SJSA1 (cell line): ENCODE measurements at places on chromosomes 2 and 18. TPM values are rescaled to one million over a fixed set of nuclear protein-coding genes. Genes with fewer than 3 reads are reported as not detected.

SERPINB10 gene
- 1.7 TPM in 1 of 2 replicates, not detected in the other for total RNA-seq

ZNF892 gene
- 1.9 TPM in 2 replicates for total RNA-seq

POTEI gene
- total RNA-seq: not detected in 2 replicates

SLC39A10 gene
- 9.9 and 16.0 TPM in 2 replicates for total RNA-seq

- no peak overlapping the region for H3K4me3 ChIP-seq
- DNase-seq: peak; percentile 65
- H3K27me3 ChIP-seq: no peaks in the 10 kb centered on the region
- peak overlapping the region; percentile 9; the same call in 1 of the 2 replicates for H3K27ac ChIP-seq
These were observed 22.2 kb downstream of the METAP1D start for GRCh38 chr2:172021955-172022354.

DNA sequence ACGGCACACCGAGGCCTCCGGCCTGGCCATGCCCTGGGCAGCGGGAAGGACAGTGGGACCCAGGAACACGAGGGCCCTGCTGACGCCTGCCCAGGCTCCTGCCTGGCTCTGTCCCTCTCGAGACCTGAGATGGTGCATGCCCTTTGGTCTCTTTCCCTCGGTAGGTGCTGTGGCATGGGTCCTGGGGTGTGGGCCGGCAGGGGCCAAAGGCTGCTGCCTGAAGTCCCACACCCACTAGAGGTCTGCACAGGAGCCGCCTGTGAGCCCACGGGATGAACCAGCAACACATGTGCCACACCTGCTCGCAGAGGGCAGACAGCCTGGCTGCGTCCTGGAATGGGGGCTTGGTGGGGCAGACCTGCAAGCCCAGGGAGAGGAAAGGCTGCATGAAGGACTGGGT lies 73.3 kb downstream of the NDUFA10 start:
- H3K4me1 ChIP-seq: no peaks in the 10 kb centered on the region
- H3K4me3 ChIP-seq: no peak overlapping the region

DNA sequence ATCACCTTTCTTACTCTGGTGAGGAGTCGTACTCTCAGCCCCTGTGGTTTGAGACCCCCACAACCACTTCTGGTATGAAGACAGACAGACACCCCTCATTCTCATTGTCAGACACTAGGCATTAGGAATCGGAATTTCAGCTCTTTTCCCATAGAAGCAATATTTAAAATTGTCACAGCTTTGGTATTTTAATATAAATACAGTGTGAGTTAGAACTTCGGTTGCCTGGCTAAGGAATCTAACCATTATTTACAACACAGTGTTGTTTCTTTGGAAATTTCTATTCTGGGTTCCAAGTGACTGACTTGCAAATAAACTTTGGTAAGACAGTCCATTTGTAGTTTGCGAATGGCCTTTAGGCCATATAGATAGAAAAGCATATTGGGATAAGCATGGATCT lies 318.1 kb downstream of the PARD3B start:
- peak; percentile 76 for DNase-seq
- H3K4me1 ChIP-seq: peaks cover 20% of the 10 kb centered on the region
- no peaks in the 10 kb centered on the region for H3K36me3 ChIP-seq
- peak overlapping the region; percentile 80 for H3K27ac ChIP-seq
- no peak overlapping the region for H3K4me3 ChIP-seq
- H3K27me3 ChIP-seq: no peaks in the 10 kb centered on the region

DLX2 gene
- total RNA-seq: 0.92 TPM in 1 of 2 replicates, not detected in the other

- no peak overlapping the region for H3K4me3 ChIP-seq
- H3K4me1 ChIP-seq: peaks cover 18% of the 10 kb centered on the region
- no peaks in the 10 kb centered on the region for H3K27me3 ChIP-seq
- DNase-seq: no peak
These were observed 41.8 kb downstream of the UBXN4 start for GRCh38 chr2:135783439-135783838.

GRCh38 chr2:73339201-73339600 lies 45.9 kb upstream of the EGR4 start:
- no peaks in the 10 kb centered on the region for H3K4me1 ChIP-seq
- no peaks in the 10 kb centered on the region for H3K36me3 ChIP-seq

GRCh38 chr18:38902796-38903195 lies 1337.2 kb upstream of the CELF4 start:
- H3K4me1 ChIP-seq: no peaks in the 10 kb centered on the region
- no peak overlapping the region for H3K27ac ChIP-seq
- no peaks in the 10 kb centered on the region for H3K36me3 ChIP-seq
- DNase-seq: no peak

CAPN14 gene
- 0.41 TPM in 1 of 2 replicates, not detected in the other for total RNA-seq

- peak; percentile 57 for DNase-seq
- H3K4me3 ChIP-seq: no peak overlapping the region
- peaks cover under 1% of the 10 kb centered on the region; the same call in 1 of the 2 replicates for H3K4me1 ChIP-seq
- H3K27ac ChIP-seq: no peak overlapping the region
- no peaks in the 10 kb centered on the region for H3K27me3 ChIP-seq
These were observed 39.8 kb downstream of the ADCYAP1 start for GRCh38 chr18:944440-944839.
